Putamen (tissue), 1 donor: ENCODE measurements at places on chromosomes 7 and 10.

DNA sequence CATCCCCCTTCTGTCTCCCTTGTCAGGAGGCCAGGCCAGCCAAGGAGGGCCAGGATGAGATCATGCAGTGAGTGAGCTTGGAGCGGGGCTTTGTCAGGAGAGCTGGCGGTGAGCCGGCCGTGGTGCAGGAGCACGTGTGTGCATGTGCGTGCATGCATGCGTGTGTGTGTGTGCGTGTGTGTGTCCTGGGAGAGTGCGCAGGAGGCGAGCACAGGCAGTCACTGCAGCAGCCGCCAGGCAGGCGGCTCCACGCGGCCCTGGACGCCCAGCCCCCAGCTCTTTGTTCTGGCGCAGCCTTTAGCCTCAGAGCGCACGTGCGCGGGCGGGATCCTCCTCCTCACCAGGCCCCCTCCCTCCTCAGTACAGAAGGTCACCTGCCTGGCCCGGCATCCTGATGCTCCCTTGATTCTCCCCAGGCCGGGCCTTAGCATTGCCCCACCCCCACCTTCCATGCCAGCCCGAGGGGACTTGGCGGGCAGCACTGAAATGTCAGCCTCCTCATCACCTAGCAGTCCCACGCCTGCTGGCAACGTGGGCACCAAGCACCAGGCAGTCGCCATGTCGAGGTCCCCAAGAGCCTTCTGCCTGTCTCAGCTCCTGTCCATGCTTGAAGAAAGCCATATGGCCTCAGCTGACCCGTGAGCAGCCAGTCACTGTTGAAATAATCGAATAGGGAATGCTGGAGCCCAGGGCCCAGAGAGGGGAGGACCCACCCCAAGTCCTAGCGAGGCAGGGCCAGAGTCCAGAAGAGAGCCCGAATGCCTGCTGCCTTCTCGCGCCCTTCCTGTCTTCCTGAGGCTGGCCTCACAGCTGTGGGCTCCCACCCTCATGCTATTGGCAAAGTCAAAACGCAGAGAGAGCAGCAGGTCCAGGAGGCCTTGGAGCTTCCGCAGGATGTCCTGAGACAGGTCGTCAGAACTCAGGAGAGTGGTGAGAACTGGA, 125.9 kb upstream of the PPIF start:
- DNase-seq = no peak

GRCh38 chr7:84701524-84702306, 485.1 kb downstream of the SEMA3D start:
- DNase-seq = no peak

DNA sequence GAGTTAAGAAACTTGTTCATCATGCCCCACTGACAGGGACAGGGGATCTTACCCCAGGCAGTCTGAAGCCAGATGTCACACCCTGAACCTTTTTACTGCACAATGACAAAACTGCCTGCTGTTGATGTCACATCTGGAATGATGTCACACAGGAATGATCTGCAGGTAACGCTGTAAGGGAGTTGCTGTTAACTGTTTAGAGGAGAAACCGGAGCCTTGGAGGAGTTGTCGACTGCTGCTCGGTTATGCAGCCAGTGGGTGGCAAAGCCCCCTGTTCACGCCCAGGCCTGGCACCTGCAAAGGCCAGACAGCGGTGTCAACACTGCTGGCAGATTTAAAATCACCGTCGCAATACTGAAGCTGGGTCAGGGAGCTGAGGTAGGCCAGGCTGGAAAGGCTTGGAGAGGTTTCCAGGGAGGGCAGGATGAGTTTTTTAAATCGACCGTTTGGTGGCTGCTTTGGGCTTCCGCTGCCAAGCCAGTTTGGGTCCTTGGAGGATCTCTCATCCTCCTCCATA, 10.0 kb upstream of the SLIT1 start:
- no peak for DNase-seq

DNA sequence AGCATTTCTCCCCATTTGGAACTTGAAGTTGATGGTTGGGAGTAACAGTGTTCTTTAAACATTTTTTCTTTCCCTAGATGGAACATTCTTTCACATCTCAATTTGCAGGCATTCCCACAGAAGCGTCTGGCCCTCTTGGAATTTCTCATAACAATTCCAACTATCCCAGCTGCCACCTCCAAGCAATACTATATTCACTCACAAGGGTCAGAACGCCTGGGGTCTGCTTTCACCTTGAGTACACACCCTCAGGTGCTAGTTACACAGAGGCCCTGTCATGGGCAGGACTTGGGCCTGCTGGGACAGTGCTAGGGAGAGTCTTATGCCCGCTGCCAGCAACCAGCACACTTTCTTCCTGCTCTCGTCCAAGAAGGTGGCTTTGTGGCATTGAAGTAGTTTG, 136.5 kb downstream of the JCAD start:
- no peak for DNase-seq

GRCh38 chr10:49643241-49644034, 29.6 kb downstream of the CHAT start:
- no peak for DNase-seq

- DNase-seq = no peak
Measured at GRCh38 chr10:57952741-57953140, 315.0 kb downstream of the IPMK start.

DNA sequence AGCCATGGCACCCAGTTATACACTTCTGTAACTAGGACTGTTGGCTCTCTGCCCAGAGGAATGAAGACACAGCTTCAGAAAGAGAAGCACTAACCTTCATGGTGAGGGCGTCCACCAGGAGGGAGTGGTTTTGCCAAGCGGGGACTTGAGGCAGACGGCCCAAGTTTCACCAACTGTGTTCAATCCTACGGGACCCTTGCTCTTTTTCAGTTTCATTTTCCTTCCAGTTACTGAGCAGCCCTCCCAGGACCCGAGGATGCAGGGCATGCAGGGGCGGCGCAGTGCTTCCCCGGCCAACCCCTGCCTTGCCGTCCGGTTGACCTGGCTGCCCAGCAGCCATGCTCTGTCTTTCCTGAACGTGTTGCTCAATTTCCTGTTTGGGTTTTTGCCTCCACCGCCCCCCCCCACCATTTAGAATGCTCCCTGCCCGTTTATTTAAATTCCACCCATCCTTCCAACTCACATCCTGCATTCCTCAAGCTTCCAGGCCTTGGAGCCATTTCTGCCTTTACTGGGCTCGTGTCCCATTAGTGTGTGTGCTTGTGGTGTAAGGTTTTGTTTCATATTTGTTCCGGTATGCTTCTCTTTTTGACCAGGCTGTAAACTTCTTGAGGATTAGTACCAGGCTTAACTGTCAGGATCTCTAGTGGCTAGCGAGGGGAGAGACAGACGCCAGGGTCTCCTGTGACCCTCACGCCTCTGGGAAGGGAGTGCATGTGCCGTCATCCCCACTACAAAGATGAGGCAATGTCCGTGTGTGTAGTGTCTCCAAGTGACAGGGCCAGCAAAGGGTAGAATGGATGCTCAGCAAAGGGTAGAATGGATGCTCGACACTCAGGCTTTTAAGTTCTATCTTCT, 31.6 kb downstream of the IL15RA start:
- no peak for DNase-seq

DNA sequence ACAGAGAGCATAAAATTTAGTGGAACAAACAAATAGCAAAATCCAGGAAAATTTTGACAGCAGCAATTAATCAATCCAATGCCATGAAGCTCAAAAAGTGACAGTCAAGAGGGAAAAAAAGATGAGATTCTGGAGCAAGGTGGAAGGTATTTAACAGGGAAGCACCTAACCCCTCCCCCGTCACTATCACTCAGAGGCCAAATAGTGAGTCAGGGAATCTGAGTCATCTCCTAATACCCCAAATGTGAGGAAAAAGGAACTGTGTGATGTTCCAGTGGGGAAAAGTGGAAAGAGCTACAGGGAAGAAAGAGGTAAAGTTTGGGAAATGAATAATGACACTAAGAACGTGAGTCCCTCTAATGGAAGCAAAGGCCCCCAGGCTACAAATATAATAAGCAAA, 113.2 kb upstream of the PHF14 start:
- DNase-seq = no peak
